Fibroblast of gingiva (primary cell): ENCODE measurements at places on chromosomes 12 and 14.
A peak's percentile ranks its signal among the peaks of the same experiment; 100 is the strongest.

DNA sequence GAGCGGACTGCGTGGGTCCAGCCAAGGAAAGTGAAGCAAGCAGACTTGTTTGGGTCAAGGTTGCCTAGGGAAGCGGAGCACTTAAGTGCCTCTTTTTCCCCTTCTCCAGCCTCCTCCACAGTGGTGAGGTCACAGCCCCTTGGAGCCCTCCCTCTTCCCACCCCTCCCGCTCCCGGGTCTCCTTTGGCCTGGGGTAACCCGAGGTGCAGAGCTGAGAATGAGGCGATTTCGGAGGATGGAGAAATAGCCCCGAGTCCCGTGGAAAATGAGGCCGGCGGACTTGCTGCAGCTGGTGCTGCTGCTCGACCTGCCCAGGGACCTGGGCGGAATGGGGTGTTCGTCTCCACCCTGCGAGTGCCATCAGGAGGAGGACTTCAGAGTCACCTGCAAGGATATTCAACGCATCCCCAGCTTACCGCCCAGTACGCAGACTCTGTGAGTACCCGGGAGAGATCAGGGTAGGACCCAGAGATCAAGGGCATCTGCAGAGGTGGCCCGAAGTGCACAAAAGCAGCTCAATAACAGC lies at the start of gene TSHR:
TSS of gene TSHR (plus strand) at position 206 of the 526 bp plus-strand sequence. CDS start at position 266, 60 bp downstream.
- peak; percentile 18 for DNase-seq

DNA sequence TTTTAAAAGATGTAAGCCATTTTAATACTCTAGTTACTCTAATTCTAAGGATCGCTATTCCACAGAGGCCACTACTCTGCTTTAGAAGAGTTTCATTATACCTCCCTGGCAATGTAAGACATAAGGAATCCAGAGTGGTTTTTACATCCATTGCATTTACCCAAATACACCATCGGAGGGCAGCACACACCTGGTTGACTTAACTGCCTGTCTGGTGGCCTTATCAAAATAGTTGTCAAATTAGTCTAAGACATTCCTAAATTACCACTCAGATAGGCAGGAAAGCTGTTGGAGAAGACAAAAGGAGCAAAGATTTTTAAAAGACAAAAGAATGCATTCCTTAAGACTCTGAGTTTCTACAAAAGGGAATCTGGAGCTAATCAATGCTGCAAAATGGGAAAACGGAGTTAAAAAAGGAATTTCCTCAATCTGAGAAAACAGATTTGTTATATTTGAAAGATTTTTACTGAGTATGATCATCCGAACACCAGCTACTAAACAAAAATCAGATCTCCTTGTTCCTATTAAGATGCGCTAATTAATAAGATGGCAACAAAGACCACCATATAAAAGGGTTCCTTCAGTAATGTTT lies 33.8 kb upstream of the FGD4 start:
- DNase-seq = peak; percentile 65

- no peak for DNase-seq
Observed at GRCh38 chr12:106926657-106927056, 29.1 kb upstream of the TMEM263 start.

DNA sequence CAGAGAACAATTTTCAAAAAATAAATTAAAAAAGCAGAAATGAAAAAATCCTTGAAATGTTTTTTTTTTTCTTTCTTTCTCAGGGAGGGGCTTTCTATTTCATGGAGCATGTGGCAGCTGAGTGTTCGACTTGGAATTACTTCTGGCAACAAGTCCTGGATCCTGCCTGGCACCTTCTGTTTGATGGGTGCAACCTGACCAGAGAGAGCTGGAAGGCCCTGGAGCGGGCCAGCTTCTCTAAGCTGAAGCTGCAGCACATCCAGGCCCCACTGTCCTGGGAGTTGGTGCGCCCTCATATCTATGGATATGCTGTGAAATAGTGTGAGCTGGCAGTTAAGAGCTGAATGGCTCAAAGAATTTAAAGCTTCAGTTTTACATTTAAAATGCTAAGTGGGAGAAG lies 22.5 kb upstream of the HIGD1C start:
- DNase-seq = no peak

GRCh38 chr14:102764220-102764671 lies 13.0 kb upstream of the TRAF3 start:
- no peak for DNase-seq

GRCh38 chr12:94762259-94762942 lies 112.0 kb upstream of the TMCC3 start:
- DNase-seq = no peak

- DNase-seq = no peak
Observed at GRCh38 chr14:87196436-87196835, 796.5 kb downstream of the GALC start.

GRCh38 chr12:25819691-25820090 lies 138.8 kb upstream of the RASSF8 start:
- no peak for DNase-seq

GRCh38 chr12:104057771-104058197 lies 6.5 kb upstream of the HCFC2 start:
- no peak for DNase-seq

DNA sequence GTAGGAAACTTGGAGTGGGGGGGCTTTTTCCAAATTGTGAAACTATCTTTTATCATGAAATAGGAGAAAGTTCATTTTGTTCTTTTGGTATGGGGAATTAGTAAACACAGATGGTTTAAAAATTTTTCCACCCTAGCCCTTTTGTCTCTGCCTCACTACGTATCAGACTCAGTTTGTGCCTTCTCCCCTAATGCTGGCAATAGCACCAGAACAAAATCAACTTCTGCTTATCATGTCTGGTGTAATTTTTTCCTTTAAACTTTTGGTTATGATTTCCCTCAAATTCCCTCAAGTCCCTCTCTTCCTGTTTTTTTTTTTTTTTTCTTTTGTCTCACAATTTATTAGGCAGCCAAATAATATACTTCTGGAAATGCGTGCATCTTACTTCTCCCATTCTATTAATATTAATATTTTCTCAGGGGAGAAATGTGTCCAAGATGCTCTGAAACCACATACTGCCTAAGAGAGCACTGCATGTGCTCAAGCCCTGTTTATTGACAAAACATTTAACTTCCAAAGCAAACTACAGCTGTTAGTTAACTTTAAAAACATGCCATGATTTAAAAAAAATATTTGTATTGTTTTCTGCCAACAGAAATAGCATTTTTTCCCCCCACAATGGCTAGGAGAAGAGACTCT lies 35.4 kb downstream of the TESPA1 start:
- DNase-seq = no peak

DNA sequence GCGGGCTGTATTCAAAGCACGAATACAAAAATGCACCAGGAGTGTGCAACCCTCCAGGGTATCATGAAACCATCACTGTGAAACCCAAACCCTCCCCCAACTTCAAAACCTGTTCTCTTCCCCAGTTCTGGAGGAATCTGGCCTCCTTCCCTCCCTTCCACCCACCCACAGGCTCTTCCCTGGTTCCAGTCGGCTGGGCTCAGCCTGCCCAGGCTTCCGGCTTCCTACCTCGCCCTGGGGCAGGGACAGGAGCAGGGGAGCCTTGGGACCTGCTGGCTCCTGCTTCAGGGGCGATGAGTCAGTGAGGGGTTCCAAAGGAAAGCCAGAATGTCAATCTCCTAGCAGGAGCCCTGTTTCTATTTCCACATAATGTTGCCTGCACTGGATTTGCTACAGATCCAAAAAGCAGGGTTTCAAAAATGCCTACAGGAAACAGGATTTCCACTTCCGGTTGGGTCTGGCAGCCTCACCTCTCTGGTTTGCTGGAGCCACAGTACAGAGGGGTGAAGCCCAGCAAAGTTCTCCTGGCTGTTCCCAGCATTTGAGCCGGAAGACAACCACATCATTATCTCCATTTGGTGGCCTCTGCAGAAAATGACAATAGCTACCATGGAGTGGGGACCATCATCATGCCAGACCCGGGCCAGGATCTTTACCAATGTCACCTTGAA lies 278.3 kb downstream of the DPF3 start:
- DNase-seq = peak; percentile 26

- DNase-seq = peak; percentile 40
Observed at GRCh38 chr12:89470741-89471509, 53.7 kb downstream of the GALNT4 start.

- no peak for DNase-seq
Observed at GRCh38 chr12:89857652-89858274, 149.1 kb upstream of the ATP2B1 start.

GRCh38 chr12:53952871-53953734 lies 1.6 kb upstream of the HOXC12 start:
- DNase-seq = no peak

DNA sequence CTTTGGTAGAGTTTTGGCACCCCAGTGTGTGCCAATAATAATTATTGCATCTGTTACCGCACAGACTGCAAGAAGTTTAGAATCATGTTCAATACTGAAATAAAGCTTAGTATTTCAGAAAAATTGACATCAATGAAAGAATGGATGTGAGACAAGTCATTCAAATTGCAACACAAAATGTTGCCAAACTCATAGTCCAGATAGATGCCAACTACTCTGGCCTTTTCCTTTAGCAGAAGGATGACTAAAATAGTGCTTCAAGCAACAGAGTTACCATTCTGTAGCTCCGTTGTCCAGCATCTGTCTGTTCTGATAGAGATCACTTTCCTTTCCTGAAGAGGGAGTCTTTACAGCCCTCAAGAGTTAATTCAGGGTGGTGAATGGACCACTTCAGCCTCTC lies 77.5 kb downstream of the LIN7A start:
- peak; percentile 69 for DNase-seq

DNA sequence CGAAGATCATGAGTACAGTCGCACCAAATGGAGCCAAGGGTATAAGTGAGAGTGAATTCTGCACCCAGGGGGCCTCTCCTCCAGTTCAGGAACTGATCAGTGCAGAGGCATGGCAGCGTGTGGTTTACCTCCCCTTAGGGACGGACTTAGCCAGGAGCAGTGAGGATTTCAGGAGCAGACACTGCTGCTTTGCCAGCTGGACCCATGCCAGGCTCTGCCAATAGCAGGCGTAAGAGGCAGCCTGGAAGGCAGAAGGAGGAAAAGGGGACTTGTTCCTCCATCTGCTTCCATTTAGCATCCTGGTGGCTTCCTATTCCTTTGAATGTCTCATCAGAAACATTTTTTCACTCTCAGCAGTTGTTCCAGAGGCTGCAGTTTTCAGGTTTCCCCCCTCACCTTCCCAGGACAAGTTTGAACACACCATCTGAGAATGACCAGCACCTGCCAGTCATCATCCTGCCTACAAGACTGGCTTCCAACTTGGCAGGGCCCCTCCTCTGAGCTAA lies 137.0 kb upstream of the LMNTD1 start:
- DNase-seq = peak; percentile 61

- DNase-seq = no peak
Observed at GRCh38 chr12:128578045-128578444, 245.7 kb downstream of the SLC15A4 start.
